ENCODE measurements at places on chromosomes 5 and 9.

DNA sequence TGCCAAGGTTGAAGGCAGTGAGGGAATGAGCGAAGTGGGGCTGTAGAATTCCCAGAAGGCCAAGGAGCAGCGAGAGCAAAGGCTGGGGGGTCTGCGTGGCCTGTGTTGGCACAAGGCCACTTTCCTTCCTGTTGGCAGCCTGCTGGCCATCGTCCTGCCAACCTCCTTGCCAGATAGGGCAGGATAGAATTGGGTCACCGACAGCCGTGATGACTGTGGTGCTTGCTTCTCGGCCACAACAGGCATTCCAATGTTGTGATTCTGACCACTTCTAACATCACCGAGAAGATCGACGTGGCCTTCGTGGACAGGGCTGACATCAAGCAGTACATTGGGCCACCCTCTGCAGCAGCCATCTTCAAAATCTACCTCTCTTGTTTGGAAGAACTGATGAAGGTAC, 18.9 kb downstream of the TRIP13 start:
- DNase-seq: no peak

DNA sequence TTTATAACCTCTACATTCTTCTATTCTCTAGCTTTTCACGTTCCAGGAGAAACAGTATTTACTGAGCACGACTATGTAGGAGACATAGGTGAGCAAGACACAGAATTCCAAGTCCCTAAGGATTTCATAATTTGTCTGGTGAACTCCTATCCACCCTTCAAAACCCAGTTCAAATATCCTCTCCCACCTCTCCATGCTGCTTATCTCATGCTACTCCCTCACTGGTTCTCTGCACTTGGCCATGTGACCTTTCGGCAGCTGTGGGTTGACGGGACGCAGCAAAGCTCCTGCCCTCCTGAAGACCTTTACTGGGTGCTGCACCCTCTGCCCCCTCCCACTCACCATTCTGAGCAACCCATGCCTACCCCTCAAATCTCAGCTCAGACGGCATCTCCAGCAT, 173.2 kb downstream of the RGS3 start:
- DNase-seq: no peak

DNA sequence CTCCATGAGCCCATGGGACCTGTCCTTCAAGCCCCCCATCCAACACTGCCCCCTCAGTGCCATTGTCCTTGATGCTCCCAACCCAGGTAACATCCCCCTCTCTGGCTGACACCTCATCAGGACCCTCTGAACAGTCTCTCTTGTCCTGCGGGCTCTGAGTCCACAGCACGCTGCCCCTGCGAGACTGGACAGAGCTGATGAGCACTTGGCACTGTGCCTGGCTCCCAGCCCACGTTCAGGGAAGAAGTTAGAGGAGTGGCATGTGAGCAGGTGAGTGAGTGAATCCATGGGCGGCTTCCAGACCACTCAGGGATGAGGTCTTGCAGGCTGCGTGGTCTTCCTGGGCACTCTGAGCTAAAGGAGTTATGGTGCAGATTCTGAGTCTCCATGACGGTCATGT, 70.7 kb downstream of the PAX5 start:
- DNase-seq: no peak

DNA sequence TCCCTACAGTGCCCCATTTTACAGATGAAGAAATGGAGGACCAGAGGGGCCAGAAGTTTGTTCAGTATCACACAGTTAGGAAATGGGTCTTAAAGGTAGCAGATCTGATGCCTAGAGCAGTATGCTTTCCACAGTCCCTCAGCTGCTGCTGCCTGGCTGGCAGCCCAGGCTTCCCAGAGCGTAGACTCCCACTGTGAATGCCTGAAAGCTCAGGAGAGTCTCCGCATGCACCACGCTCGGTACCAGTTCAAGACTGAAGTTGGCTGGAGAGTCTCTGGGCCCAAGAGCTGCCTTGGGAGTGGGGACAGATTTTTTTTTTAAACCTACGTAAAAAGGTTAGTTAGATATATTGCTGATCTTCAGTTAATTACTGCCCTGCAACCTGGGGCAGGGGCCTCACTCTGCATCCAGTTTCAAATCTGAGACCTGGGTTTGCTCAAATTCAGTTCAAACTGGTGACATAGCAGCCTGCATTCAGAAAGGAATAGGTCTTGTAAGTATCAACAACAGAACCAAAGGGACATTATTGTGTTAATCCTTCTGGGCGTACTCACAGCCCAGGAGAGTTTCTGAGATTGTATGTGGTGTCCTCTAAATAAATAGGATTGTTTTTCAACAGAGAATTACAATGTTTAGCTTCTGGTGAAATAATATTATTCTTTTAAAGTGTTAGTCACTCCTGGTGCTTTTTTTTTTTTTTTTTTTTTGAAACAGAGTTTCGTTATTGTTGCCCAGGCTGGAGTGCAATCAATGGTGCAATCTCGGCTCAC, 8.3 kb downstream of the NANS start:
- DNase-seq: no peak

DNA sequence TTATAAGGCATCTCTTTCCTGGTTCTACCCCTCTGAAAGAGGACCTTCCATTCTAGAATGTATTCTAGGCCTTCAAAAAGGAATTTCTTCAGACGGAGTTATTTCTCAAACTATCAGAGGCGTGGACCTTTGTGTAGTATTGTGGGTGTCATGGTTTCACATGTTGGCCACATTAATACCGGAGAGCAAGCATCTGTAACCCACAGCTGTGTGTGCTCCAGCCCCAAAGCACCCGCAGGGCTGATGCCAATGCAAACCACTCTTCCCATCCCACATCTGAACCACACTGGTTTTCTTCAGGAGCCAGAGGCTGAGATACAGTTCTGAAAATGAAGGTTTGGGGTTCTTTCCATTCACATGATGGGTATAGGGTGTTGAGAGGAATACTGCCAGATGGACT, 127.1 kb downstream of the BNC2 start:
- no peak for DNase-seq

- no peak for DNase-seq
Observed at GRCh38 chr5:103021314-103021713, 98.6 kb downstream of the GIN1 start.

DNA sequence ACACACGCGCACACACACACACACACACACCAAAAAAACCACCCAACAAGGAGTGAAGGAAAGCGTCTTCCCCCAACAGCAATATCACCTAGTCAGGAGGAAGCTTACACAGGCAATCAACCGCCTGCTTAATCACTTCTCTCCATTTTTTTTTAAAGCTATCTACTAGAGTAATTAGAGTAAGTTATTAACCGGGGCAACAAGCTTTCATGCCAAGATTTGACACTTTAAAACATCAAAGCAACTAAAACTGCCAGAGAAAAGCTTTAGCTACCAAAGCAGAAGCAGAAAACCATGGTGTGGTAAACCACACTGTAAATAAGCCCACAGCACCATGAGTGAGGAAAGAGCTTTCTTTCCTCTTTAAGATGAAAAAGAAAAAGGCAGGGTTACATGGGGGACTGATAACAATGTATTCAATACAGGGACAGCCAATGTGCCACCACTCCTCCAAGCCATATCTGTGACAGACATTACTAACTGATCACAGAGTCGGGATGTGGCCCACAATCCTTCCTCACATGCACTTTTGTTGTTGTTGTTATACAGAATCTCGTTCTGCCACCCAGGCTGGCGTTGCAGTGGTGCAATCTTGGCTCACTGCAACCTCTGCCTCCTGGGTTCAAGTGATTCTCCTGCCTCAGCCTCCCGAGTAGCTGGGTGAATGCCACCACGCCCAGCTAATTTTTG, 282.1 kb downstream of the CRB2 start:
- no peak for DNase-seq

- DNase-seq: no peak
Observed at GRCh38 chr9:106326493-106326892, 536.5 kb upstream of the ZNF462 start.

GRCh38 chr5:87190687-87191086, 77.0 kb upstream of the RASA1 start:
- no peak for DNase-seq

DNA sequence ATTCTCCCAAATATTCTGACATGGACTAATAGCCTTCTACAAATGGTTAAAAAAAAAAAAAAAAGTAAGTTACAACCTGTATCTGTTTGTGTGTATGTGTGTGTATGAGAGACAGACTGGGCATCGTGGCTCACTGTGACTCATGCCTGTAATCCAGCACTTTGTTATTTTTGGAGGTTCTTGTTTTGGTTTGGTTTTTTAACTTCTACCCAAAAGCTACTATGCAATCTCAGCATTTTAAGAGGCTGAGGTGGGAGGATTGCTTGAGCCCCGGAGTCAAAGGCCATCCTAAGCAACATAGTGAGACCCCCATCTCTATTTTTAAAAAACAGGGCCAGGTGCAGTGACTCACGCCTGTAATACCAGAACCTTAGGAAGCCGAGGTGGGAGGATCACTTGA, 17.6 kb upstream of the HAVCR1 start:
- no peak for DNase-seq

- peak; percentile 90 for DNase-seq
Observed at GRCh38 chr5:140244525-140245025, 58.3 kb downstream of the PFDN1 start.

DNA sequence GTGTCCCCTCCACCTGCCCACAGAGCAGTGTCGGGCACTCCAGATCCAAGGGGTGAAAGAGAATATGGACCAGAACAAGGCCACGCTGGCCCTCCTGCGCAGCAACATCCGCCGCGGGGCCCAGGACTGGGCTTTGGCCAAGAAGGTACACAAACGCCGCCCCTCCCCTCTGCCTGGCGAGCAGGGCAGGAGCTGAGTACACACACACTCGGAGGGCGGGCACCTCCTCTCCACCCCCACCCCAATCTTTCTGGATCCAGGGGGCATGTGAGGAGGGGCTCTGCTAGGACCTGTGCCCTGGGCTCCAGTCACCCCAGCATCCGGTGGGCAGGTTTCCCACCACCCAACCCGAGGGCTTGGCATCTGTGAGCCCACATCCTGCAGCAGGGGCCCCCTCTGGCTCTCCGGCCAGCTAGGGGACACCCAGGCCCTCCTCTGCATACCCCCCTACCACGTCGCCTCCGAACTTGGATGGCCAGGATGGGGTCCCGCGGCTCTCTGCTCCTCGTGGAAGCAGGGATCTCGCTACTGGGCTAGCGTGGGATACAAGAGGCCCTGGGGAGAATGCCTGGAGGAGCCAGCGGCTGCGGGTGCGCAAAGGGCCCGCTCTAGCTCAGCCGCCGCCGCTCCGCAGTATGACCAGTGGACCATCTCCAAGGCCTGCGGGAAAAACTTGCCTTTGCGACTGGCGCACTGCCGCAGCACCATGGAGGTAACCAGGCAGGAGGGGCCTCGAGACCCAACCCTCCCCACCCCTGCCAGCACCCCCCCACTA, 3.1 kb downstream of the CCDC183 start:
- no peak for DNase-seq

GRCh38 chr5:135439231-135440205, 7.6 kb downstream of the DCANP1 start:
- peak; percentile 61 for DNase-seq

GRCh38 chr9:116940614-116941215, 253.6 kb downstream of the TRIM32 start:
- DNase-seq: no peak

DNA sequence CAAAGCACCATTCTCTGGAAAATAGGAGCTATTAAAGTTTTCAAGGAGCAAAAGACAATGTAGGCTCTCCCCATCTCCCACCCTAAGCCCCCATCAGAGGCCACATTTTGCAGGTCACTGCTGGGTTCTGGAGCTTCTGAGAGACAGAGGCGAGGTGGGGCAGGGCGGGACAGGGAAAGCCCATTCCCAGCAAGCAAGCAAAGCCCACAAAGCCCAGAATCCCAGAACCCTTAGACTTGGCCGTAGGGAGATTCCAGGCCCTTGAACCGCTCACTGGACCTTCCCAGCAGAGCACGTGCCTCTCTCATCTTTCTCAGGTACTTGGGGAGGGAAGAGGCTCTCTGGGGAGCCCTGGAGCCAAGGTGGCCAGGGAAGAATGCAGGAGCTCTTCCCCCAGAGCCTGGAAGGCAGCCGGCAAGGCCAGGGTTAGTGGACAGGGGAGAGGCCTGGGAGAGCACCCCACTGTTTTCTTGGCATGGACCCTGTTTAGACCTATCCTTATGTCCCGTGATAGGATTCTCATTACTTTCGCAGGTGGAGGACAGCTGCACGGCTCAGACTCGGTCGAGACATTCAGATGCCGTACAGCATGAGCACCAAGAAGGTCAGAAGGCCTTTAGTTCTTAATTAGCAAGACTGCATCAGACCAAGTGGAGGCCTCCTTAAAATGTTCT, 52.4 kb downstream of the ZNF354C start:
- peak; percentile 36 for DNase-seq

DNA sequence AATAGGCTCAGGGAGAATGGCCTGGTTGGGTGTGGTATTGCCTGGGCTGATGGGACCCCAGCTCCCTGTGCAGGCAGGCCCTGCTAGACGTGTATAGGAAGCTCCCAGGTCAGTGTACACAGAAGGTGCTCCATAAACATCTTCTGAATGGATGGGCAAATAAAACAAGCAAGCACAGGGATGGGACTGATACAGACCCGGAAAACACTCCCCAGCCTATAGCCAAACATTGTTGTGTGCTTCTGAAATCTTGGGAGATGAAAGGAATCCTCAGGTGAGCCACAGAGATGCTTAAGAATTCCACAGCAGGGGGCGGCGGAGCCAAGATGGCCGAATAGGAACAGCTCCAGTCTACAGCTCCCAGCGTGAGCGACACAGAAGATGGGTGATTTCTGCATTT, 151.8 kb downstream of the ENTREP1 start:
- DNase-seq: no peak

DNA sequence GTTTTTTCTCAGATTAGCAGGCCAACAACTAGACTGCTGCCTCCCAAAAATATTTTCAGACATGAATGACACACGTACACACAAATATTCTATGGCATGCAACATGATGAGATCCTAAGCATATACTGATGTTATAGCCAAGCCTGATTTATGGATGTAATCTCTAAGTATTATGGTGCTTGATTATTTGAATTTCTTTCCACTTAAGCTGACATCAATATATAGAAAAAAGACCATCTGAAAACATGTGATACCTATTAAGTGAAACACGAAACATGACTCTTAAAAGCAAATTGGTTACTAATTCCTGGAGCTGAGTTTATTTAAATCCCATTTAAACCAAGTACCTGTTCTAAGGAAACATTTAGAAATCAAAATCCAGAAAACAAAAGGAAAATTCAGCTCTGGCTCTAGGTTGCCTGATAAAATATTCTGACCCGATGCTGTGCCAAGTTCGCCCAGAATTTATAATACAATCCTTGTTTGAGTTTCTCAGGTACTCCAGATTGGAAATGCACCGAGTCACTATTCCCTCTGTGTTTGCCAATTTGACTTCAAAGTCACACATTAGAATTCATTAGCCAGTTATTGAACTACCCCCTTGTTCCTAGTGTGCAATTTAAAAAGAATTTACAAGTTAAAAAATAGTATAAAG, 548.6 kb downstream of the CSNK1G3 start:
- no peak for DNase-seq

Data from type B pancreatic cell (in vitro differentiated cells).